ENCODE measurements at places on chromosomes 2 and 18.

DNA sequence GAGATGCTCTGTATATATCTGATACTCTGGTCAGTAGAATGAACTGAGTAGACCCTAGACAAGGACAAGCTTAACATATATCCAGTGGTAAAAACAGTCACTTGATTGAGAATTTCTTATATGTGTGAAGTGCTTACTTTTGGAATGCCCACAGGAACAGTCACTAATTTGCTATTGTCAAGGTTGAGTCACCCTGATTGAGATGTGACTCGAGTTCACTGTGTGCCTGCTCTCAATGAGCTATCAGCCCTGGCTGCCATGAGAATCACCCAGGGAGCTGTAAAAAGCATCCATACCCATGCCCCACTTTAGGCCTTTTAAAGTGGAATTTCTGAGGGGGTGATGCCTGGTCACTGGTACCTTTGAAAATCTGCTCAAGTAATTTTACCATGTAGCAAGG, 283.7 kb downstream of the SUCLG1 start:
- DNase-seq = no peak

- no peak for DNase-seq
Observed at GRCh38 chr18:13007248-13007560, 16.0 kb downstream of the CEP192 start.

- peak; percentile 49 for DNase-seq
Observed at GRCh38 chr2:26068602-26069298, 34.9 kb downstream of the RAB10 start.

DNA sequence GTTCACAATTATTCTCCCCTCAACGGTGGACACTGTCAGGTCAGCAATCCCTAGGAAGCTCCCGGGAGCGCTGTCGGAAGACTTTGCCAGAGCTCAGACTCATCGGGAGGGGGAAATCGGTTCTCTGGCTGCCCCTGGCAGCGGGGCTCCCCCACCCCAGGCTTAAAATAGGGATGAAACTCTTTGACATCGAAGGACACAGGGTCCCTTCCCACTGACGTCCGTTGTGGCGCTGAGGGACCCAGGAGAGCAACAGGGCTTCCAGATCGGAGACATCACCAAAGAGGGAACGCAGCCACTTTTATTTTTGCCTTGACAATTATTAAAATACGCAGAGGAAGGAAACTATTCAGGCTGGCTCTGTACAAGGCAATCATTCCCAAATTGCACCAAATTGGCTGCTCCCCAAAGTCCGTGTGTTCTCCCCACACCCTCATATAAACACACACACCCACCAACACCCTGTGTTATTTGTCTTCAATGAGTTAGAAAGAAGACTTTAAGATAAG, 249.0 kb downstream of the CDH20 start:
- DNase-seq = no peak

GRCh38 chr18:36411745-36412168, 114.2 kb downstream of the FHOD3 start:
- no peak for DNase-seq

- DNase-seq = no peak
Observed at GRCh38 chr2:85369500-85369899, 14.9 kb downstream of the ELMOD3 start.

DNA sequence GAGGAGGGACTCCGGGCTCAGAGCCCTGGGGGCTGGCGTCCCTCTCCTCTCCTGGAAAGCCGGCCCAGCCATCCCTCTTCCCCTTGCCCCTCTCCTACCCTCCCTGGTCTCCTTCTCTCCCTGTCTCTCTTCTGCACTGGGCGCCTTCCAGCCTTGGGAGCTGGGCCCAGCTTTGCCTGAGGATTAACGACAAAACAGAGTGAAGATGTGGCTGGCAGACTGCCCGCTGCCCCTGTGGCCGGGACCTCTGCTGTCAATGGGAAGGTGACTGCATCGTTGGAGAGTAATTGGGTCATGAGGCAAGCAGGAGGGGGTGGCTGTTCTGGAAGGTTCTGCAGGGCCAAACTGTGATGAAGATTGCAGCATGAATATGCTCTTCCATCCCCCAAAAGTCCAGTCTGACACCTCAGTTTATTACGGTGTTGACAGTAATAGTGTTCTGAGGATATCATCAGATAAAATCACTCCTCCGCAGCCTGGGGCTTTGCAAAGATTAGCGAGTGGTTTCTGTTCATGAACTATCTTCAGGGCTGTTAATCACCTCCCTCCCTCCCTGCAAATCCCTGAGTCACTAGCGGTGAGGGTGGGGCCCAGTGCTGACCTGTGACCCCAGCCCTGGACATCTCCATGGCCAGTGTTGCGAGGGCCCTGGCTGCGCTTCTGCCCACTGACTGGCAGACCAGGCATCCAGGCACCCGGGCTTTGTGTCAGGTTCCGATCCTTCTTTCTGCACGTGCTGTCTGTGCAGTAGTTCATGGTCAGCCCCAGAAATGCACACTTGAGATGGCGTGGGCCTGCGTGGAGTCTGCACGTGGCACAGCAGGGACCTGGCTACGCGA, 23.0 kb downstream of the RTP5 start:
- no peak for DNase-seq

DNA sequence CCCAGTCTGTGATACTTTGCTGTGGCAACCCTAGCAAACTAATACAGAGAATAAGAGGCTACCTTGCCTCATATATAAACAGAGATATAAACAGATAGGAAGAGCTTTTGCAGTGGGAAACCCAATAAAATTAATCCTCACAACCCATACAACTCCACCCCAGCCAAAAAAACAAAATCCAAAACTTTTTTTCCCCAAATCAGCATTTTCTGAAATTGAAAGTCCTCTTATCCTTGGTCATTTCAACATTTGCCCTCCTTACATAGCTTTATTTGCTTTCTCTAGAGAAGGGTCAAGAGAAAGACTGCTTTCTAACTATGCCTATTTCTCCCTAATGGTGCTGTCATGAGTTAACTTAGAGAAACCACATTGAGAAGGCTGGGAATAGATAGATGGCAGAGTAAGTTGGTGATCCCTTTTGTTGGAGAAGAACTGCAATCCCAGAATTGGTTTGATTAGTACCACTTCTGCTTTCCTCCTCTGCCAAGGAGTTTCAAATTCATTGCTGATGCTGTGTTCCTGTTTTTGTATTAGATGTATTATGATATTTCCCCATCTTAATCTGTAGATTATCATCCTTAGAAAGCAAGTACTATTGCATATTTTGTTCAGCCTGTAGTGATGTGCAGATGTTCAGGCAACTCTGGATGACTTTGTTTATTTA, 76.5 kb upstream of the B3GNT2 start:
- DNase-seq = no peak

GRCh38 chr2:237669628-237670392, 42.4 kb downstream of the LRRFIP1 start:
- no peak for DNase-seq

- DNase-seq = no peak
Observed at GRCh38 chr2:44844651-44845270, 96.7 kb upstream of the SIX3 start.

- DNase-seq = no peak
Observed at GRCh38 chr2:17373741-17374140, 144.5 kb downstream of the RAD51AP2 start.

GRCh38 chr18:21684731-21685130, 19.8 kb downstream of the ABHD3 start:
- DNase-seq = no peak

- DNase-seq = no peak
Observed at GRCh38 chr2:32189011-32189410, 23.3 kb downstream of the SLC30A6 start.

DNA sequence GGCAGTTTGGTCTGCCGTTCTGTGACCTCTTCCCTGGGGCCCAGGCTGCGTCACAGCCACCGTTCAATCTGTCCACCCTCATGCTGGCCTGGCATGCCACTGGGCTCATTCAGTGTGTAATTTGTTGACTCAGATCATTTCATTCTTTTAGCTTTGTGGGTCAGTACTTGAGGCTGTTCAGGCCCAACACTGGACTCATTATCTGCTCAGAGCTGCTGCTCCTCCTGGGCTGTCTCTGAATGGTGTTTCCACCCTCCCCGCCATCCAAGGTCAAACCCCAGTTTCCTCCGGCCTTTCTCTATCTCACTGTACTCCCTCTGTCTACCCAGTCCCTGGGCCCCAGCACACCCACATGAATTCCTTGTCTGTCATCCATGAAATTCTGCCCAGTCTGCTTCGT, 152.4 kb upstream of the NCK2 start:
- no peak for DNase-seq

GRCh38 chr2:116696223-116696622, 1118.3 kb upstream of the DDX18 start:
- DNase-seq = no peak

GRCh38 chr2:120518819-120519218, 172.9 kb downstream of the INHBB start:
- DNase-seq = no peak

- DNase-seq = no peak
Observed at GRCh38 chr2:221283896-221284545, 288.1 kb downstream of the EPHA4 start.

- no peak for DNase-seq
Observed at GRCh38 chr2:171225302-171225980, 64.7 kb upstream of the TLK1 start.

DNA sequence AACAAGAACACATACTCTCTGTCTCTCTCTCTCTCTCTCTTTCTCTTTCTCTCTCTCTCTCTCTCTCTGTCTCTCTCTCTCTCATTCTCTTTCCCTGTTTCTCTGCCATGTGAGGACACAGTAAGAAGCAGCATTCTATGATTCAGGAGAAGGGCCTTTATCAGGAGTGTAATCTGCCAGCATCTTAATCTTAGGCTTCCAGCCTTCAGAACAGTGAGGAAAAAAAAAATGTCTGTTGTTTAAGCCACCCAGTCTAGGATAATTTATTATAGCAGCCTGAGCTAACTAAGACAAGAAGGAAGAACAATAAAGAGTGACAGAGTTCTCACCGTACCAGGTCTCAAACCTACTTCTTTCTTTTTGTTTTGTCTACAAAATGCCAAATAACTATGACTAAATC, 399.4 kb downstream of the SOCS6 start:
- no peak for DNase-seq

- no peak for DNase-seq
Observed at GRCh38 chr2:185137700-185138099, 539.4 kb downstream of the ZNF804A start.

- no peak for DNase-seq
Observed at GRCh38 chr2:199441759-199442158, 16.0 kb downstream of the SATB2 start.

DNA sequence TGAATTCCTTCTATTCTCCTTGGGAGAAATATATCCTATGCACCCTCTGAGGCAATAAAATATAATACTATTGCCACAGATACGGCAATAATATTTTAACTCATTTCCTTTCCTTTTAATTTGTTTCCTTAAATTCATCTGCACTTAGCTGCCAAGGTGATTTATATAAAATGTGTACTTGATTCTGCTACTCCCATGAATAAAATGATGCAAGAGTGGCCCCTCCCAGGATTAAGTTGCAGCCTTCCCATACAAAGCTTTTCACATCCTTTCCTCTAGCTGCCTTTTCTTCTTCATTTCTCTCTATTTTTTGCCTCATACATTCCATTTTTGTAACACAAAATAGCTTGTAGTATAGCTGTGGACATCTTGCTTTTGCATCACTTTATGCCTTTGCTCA, 464.1 kb upstream of the ZEB2 start:
- DNase-seq = no peak

DNA sequence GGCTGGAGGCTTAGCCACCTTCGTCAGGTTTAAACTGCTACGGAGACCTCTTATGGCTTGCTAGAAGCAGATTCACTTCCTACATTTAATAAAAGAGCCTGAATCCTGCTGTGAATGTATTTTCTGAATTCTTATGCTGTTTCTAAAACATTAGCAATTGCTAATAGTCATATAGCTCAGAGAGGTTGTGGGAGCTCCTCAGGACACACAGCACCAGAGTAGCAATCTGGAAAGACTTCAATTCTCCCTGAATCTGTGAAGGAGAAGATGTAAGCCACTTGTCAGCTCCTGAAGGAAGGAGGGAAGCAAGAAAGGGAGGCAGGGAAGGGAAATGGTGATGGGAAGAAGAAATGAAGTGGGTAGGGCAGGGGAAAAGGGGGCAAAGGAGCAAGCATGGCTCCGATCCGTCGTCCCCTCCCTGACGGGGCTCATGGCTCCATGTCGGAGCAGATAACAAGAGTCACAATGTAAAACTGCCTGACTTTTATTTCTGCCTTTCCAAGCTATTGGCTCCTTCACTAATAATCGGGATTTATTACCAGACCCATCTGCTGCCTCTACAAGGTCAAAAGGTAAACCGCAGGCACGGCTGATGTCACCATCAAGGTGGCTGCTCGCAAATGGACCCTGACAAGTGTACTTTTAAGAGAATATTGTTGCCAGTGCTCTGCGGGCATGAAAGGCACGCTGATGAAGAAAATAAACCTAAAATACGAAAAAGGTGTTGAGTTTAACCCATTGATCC, 656.0 kb upstream of the SALL3 start:
- no peak for DNase-seq

DNA sequence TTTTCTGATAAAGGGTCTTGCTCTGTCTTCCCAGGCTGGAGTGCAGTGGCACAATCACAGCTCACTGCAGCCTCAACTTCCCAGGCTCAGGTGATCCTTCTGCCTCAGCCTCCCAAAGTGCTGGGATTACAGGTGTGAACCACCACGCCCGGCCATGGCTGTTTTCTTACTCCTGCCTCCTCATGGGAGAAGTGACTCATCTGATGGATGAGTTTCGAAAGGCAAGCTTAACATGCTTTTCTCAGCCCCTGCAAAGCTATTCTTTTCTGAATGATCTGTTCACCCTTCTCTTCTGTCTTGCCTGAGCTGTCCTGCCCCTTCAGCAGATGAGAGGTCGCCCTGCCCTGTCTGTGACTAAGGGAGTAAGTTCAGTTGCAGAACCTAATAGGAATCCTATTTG, 929 bp upstream of the CREG2 start:
- DNase-seq = no peak

GRCh38 chr2:21814588-21815149, 690.9 kb downstream of the TDRD15 start:
- no peak for DNase-seq

DNA sequence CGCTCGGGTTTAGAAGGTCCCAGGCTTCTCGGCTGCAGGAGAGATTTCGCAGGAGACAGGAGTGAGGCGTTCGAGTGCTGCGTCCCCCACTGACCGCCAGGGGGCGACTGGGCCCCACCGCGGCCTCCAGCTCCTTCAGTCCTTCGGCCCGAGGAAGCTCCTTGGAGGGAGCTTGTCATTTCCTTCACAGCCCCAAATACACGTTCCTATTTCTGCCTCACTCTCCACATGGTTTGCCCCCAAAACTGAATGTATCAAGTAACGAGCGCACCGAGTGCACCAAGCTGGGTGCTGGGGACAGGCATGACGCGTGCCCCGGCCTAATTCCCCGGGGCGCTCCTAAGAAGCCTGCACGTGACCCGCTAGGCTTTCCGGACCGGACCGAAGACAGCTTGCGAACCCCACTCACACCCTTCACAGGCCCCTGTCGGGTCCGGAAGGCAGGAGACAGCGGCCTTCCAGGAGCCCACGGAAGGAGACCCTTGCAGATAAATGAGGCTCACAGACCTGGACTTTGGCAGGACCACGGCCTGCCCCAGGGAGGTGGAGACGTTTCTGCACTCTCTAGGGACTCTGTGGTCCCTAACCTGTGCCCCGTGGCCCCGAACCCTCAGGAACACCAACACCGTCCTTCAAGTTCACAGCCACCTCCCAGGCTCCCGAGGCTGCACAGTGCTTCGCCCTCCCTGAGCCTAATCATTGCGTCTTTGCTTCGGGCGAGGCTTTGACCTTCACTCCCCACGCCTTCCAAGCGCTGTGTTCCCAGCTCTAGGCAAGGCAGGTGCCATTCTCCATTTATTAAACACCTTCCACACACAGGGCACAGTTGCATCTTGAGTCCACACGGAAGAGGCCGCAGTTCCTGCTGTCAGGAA, 13.0 kb upstream of the FAHD2A start:
- DNase-seq = peak; percentile 39

- no peak for DNase-seq
Observed at GRCh38 chr2:136482966-136483365, 282.4 kb upstream of the THSD7B start.

Data from CD4-positive, alpha-beta T cell treated with Interleukin-17A for 4 hours (primary cell).